ENCODE measurements at places on chromosomes 13 and 19.
A peak's percentile ranks its signal among the peaks of the same experiment; 100 is the strongest.

- no peak for DNase-seq
Measured at GRCh38 chr13:26247608-26248007, 6.3 kb upstream of the CDK8 start.

DNA sequence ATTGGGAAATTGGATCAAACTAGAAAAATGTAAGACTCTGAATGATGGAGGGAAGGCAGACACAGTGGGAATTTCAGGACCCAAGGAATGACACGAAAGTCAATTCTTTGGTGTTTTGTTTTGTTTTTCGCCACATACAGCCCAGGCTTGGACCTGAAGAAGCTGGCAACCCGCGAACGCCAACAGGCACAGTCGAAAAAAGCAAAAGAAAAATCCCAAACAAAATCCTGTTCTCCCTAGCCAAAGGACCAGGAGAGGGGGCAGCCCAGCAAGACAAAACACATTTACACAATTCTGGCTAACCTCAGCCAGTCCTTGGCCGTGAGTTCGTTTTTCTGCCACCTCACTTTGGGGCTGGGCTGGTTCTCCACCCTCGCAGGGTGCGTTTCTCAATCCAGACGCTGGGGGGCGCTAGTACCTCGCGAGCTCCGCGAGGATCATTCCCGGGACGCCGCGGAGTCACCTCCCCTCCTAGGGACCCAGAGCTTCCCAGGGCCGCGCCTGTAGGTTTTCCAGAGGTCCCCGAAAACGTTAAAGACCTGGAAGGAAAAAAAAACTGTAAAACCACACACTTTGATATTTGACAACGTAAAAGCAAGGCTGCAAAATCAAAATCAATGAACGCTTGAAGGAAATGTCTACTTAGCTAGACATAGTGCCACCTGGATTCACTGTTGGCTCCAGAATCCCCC, 34.9 kb upstream of the TPM4 start:
- DNase-seq = peak; percentile 74

DNA sequence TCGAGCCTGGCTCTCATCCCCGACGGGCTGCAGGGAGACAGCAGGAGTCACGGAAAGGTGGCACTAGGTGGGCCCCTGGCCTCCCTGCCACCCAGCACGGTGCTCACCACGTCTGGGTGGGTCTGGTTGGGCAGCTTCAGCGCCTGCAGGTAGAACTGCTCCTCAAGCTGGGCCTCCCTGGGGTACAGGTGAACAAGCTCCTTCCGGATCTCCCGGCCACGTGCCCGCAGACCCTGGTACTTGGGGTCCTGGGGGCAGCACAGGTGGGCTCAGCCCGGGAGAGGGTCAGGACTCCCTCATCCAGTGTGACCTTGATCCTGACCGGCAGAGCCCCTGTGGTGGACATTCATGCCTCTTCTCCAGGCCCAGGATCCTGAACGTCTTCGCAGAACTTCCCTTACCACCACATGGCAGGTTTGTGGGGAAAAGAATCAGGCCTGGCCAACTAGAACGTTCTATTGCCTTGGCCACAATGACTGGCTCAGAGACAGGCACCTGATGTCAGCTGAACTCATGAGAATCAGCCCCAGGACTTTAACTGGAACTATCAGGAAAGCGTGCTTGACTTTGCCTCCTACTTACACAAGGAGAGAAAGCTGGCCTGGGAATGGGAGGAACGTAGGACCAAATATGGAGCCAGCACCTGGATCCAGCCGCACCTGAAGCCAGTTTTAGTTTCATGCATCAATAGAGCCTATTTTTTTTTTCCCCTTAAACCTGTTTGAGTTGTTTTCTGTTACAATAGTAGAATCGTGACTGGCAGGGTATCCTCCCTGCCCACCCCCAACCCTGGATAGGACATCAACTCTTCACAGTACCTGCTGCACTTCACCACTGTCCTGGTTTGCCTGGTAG, 8.9 kb downstream of the SARS2 start:
- no peak for DNase-seq

GRCh38 chr13:72462726-72463125, 264.7 kb downstream of the MZT1 start:
- no peak for DNase-seq

GRCh38 chr19:50968716-50969412, 527 bp downstream of the KLK6 start:
- no peak for DNase-seq

- no peak for DNase-seq
Measured at GRCh38 chr13:25908366-25908765, 143.4 kb downstream of the SHISA2 start.

DNA sequence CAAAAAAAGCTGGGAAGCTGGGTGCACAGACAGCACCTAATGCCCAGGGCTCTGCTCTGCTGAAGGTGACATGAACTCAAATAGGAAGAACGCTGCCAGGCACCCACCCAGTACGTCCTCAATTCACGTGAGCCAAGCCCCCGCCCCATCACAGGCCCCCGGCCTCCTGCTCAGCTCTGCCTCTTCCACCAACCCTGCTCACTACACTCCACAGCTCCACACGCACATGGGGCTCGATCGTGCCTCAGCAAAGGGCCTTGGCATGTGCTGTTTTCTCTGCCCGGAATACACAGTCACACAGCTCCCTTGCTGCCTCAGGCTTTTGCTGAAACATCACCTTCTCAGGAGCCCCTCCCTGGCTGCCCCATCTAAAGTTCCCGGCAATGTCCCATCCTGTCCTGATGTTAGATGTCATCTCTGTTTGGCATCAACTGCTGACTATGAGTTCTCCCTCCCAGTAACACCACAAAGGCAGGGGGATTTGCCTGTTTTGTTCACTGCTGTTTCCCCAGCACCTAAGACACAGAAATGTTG, 2.3 kb downstream of the ATP13A1 start:
- no peak for DNase-seq

DNA sequence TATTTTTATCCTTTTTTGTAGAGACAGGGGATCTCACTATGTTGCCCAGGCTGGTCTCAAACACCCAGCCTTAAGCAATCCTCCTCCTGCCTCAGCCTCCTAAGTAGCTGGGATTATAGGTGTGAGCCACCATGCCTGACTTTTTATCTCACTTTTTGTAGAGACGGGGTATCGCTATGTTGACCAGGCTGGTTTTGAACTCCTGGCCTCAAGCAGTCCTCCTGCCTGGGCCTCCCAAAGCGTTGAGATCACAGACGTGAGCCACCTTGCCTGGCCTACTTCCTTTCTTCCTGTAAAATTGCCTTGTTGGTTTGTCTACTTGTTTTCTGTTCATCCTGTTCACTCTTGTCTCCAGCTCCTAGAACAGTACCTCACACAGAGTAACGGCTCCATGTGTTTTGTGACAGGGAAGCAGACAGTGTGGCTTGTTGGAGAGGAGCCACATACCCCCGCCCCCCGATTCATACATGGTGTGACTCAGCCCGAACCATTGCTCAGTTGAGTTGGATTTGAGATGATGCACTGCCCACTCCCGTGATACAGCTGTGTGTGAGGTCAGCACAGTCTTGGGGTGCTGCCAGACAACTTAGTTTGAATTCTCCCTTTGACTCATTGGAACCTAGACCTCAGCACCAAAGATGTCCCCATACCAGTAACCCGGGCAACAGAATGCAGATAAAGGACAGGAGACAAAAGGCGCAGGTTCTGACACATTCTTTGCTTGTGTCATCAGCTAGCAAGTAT, 34.2 kb downstream of the GPR42 start:
- DNase-seq = no peak

Measured in stimulated activated CD4-positive, alpha-beta T cell treated with anti-CD3 and anti-CD28 coated beads, Interleukin-1b, Interleukin-23, amount 100 ng/mL, for 4 hours (primary cell).